ENCODE measurements at places on chromosomes 12 and 14.

DNA sequence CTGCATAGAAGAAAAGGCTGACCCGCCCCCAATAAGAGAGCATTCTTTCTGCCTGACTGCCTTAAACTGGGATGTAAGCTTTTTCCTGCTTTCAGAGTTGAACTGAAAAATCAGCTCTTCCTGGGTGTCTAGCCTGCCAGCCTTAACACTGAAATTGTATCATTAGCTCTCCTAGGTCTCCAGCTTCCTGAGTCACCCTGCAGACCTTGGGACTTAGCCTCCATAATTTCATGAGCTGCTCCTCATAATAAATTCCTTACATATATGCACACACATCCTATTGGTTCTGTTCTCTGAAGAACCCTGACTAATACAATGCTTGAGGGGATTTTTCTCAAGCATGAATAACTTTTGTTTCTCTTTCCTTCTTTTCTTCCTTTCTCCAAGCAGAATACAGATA lies 76.4 kb upstream of the FAR2 start:
- no peak for DNase-seq

DNA sequence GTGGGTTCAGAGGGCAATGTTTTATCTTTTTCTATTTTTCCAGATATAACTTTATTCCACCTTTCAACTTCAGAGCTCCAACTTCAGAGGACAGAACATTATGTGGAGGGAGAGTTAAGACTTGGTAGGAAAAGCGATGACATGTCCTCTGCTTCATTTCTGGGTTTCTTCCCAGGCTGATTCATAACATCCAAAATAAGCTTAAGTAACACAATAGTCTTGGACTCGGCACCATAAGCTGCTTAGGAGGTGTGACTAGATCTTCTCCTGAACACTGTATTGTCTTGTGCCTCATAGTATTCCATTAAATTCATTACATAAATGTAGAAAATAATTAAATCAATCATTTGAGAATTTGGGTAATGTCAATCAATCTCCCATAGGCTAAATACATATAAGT lies 95.5 kb upstream of the PDE3A start:
- DNase-seq = no peak

DNA sequence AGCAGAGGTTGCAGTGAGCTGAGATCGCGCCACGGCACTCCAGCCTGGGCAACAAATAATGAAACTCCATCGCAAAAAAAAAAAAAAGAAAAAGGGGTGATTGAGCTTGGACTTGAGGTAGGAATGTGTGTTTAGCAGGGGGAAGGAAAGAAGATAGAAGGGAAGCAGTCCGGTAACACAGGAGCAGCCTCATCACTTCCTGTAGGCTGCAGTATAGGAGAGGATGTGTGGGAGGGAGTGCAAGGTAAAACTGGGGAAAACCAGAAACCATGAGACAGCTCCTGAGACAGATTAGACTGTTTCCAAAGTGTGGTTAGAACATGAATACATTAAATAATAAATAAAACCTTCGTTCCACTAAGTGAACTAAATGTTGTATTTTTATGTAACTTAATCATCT lies 49.2 kb downstream of the FGD4 start:
- peak; percentile 12 for DNase-seq

DNA sequence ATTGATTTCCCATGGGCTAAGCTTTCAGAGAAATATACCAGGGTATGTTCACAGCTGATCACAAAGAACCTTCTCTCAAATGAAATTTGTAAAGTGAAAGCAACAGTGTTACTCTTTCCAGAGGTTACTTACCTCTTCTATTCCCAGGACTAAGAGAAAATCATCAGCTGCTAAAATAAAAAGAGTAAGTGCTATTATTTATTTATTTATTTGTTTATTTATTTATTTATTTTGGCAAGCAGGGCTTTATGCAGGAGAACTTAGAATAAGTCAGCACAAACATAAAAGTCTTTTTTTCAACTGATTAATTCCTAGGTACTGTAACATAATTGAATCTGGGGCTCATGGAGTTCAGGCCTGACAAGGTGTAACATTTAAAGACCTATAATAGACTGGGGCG lies 93.9 kb upstream of the SYT10 start:
- no peak for DNase-seq

DNA sequence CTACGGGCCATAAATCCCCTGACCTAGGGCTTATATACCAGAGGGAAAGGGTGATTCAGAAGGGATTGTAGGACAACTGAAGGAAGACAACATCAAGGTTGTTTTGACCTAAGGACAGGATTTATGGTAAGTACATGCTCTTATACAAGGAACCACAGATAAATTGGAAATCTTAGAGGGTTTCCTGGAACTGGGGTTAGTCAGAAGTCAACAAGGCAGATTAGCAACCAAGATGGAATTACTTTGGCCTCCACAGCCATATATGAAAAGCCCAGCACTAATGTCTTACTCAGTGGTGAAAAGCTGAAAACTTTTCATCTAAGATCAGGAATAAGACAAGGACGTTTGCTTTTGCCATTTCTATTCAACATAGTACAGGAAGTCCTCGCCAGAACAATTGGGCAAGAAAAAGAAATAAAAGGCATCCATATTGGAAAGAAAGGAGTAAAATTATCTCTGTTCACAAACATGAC lies 5.4 kb downstream of the TMBIM4 start:
- DNase-seq = no peak

DNA sequence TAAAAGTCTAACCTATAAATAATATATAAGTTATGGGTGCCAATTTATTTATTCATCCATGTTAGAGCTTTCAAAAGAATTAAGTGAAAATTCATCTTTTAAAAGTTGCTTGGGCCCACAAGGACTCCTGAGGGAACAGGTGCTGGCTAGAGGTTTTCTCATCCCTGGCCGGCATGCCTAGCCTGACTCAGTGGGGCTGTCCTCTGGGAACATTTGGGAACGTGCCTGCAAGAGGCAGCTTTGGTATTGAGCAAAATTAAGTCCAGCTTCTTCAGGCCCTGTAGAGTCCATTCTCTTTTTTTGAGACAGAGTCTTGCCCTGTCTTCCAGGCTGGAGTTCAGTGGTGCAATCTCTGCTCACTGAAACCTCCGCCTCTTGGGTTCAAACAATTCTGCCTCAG lies 44.7 kb downstream of the SPTB start:
- no peak for DNase-seq

All from astrocyte of the hippocampus (primary cell).